ENCODE measurements at places on chromosomes 2 and 18. TPM values are rescaled to one million over a fixed set of nuclear protein-coding genes. Genes with fewer than 3 reads are reported as not detected.

The RGPD3 gene
- total RNA-seq = 0.65 TPM

The SPP2 gene
- not detected for total RNA-seq

The NR4A2 gene
- total RNA-seq = 1.4 TPM

The SH2D6 gene
- 0.43 TPM for total RNA-seq

The ITGA4 gene
- 7.4 TPM for total RNA-seq

All from articular chondrocyte of knee joint (primary cell).